Heart right ventricle (tissue), 16 donors: ENCODE measurements at places on chromosomes 1 and 21.
A peak's percentile ranks its signal among the peaks of the same experiment; 100 is the strongest.

DNA sequence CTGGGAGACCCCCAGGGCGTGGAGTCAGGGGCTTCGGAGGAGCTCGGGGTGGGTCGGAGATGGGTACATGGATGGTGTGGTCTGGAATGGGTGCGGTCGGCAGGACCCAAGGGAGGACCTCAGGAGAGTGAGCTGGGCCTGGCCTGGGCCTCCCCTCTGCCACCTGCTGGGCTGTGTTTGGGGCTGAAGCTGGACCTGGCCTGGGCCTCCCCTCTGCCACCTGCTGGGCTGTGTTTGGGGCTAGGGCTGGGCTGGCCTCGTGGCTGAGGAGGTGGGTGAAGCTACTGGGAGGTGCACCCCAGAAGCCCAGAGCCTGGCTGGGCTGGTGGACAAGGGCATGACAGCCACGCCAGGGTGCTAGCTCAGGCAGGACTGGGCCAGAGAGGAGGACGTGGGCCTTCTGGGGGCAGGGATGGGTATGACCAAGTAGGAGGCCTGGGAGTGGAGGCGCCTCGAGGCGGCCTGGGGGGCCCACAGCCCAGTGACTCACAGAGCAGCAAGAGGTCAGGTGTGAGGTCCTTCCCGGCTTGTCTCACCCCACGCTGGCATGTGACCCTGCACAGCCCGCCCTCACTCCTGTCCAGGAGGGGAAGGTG is 14.5 kb downstream of the SAMD11 start:
- DNase-seq = no peak

GRCh38 chr1:213687832-213688231 is 299.9 kb upstream of the PROX1 start:
- DNase-seq = no peak

- no peak for DNase-seq
Measured at GRCh38 chr1:66728021-66728420, 24.2 kb upstream of the DYNLT5 start.

DNA sequence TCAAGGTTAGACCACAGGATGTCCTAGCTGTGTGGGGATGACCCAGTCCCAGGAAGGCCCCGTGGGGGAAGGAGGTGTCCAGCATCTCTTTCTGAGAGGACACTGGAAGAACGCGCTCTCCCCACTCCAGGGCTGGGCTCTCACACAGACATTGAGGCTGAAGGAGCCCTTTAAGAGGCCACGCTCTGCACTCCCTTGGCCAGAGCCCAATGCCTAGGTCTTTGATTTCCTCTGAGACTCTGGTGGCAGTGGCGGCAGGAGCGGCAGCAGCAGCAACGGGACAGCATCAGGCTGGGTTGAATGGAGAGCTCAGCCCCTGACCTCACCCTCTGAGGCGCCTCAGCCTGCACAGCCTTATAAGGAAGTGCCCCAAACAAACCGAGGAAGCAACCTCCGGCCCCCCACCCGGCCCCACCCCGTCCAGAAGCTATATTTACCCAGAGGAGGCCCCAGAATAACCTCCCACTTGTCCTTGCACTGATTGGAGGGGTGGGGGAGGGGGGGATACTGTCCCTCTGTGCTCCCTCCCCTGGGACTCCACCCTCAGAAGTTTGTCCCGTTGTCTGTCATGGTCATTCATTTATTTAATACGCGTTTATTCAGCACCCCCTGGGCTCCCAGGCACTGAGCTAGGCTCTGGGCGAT is 12.3 kb downstream of the NES start:
- peak; percentile 80 for DNase-seq

GRCh38 chr1:64598100-64598571 is 128.2 kb downstream of the CACHD1 start:
- DNase-seq = no peak

DNA sequence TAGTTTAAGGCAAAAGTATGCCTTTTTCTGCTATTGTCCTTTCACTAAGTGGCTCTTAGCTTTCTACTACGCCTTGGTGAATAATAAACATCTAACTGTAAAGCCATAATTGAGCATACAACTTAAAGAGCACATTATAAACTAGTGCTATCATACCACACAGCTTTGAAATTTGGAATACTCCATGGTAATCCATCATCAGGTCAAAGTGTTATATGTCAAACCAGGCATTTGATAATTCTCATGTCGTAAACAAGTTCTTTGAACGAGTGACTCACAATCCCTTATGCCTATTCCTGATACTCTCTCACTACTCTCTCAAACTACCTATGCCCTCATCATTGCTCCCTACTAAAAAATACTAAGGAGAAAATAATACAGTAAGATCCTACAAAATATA is 60.3 kb upstream of the FMN2 start:
- DNase-seq = no peak

DNA sequence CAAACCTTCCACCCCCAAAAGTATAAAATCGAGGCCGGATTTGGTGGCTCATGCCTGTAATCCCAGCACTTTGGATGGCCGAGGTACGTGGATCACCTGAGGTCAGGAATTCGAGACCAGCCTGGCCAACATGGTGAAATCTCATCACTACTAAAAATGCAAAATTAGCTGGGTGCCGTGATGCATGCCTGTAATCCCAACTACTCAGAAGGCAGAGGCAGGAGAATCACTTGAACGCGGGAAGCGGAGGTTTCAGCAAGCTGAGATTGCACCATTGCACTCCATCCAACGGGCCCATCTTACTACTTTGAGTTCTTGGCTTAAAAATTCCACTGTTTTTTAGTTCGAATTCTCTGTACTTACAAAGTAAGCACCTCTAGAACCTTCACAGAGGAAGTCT is 11.0 kb downstream of the KLHDC8A start:
- no peak for DNase-seq

GRCh38 chr1:203661572-203661971 is 34.9 kb downstream of the ATP2B4 start:
- peak; percentile 70 for DNase-seq

GRCh38 chr1:234751678-234752077 is 141.7 kb upstream of the IRF2BP2 start:
- DNase-seq = no peak

GRCh38 chr21:38478782-38479181 is 19.5 kb downstream of the ERG start:
- DNase-seq = no peak

GRCh38 chr1:20234788-20235535 is 48.6 kb upstream of the PLA2G2C start:
- no peak for DNase-seq

DNA sequence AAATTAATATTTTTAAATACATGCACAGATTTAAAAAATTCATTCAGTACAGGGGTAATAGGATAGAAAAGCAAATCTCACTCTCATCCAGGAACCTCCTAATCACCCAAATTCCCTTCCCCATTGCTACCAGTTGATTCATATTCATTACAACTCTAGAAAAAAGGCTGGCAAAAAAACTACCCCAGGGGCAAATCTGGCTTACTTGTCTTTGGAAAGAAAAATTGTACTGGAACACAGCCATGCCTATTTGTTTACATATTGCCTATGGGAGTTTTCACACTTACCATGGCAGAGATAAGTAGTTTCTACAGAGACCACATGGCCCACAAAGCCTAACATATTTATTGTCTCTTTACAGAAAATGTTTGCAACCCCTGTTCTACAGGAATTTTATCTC is 8.9 kb upstream of the RBM34 start:
- no peak for DNase-seq

DNA sequence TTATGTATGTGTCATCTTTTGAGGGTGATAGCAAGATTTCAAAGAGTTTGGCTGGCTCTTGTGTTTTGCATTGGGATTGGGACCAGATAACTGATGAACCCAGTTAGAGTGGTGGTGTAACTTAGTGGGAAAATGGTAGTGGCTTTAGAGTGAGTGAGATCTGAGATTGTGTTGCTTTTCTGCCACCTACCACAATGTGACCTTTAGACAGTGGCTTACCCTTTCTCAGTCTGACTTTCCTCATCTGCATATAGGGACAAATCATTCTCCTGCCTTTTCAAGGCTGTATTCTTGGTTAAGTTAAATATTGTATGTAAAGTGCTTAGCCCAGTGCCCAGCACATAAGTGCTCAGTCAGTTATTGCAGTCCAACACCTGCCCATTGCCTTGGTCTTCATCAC is 31.3 kb downstream of the CENPF start:
- no peak for DNase-seq

DNA sequence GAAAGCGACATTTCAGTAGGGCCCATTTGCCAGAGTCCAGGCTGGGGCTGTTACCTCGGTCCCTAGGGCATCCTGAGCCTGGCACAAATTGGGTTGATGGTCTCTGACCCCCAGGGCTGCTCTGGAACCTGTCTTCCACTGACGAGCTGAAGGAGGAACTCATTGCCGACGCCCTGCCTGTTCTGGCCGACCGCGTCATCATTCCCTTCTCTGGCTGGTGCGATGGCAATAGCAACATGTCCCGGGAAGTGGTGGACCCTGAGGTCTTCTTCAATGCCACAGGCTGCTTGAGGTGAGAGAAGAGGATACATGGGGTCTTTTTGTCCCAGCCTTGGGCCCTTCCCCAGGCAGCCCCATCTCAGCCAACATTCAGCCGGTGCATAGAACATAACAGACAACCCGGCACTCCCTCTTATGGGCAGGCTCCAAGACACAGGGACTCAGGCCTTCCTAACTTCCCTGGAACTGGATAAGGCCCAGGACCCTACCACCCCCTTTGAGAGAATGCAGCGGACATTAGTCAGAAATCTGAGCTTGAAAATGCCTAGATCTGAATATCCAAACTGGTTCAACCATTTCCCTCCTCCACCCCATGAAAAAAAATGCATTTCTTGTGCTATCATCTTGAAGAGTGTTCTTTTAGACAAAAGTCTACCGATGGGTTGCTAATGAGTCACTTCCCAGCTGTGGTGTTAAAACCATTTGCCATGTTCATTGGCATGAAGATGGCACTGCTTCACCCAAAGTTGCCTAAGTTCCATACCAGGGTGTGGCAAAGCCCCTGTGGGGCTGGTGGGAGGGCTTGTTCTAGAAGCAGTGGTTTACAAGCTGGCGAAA is 35.4 kb downstream of the PKP1 start:
- DNase-seq = no peak

GRCh38 chr1:66275601-66276023 is 258.3 kb upstream of the SGIP1 start:
- DNase-seq = peak; percentile 48

GRCh38 chr1:5223206-5223605 is 568.8 kb downstream of the AJAP1 start:
- DNase-seq = no peak

GRCh38 chr1:24935615-24936484 is 5.8 kb upstream of the RUNX3 start:
- DNase-seq = no peak

DNA sequence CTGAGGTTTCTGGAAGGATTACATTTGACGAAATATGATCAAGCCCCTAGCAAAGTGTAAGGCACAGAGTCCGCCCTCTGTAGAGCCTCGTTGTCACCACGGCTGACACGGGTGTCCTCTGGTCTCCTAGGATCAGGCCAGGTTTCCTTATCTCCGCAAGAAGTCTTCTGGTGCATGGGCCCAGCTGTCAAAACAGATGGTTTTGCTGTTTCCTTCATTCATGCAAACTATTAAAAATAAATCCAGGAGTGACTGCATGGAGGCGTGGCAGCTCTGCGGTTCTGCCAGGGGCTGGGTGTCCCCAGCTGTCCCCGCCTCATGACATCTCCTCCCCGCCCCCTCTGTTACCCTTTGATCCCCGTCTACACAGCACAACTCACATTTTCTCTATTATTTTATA is 209.0 kb downstream of the DYRK1A start:
- DNase-seq = no peak

GRCh38 chr1:214321705-214322453 is 40.9 kb downstream of the SMYD2 start:
- no peak for DNase-seq
